Urinary bladder (tissue), 4 donors: ENCODE measurements at places on chromosomes 7 and 10. TPM values are rescaled to one million over a fixed set of nuclear protein-coding genes. Genes with fewer than 3 reads are reported as not detected.

ACTR3C gene
- total RNA-seq: 6.5 TPM

GRCh38 chr7:21365866-21366624 lies 61.8 kb upstream of the SP4 start:
- DNase-seq: peak; percentile 15

DNA sequence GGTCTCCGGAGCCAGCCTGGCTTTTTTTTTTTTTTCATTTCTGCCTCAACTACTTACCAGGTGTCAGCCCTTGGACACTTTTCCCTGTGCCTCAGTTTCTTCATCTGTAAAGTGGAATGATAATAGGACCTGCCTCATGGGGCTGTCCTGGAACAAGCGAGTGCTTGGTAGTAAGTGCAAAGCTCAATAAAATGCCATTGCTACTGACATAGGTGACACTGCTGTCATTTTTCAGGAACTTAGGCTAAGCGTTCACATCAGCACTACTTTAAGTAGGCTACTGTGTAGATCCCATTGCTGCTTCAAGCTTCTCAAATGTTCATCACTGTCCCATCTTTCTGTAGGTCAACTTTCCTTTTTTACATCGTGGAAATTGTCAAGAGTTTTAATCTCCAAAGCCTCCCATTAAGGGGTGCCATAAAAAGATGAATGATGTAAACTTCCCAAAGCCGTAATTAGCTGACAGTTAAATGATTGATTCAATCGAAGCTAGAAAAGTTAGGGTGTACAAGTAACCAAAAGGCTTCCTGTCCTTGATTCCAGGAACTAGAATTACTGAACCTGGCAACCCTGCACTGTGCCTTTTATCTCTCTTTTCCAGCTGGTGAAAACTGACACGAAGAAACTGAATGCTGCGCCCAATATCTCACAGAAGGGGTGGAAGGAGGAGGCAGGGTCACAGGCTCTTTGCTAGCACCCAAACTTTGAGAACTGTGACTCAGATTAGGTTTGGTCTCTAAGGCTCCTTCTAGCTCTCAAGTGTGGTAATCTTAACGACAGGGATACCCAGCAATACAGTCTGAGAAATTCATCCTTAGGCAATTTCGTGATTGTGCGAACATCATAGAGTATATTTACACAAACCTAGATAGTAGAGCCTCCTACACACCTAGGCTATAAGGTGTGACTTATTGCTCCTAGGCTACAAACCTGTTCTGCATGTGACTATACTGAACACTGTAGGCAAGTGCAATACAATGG lies 861 bp upstream of the USP6NL start:
- no peak for DNase-seq

GRCh38 chr7:50261593-50261992 lies 42.9 kb upstream of the IKZF1 start:
- DNase-seq: no peak

DNA sequence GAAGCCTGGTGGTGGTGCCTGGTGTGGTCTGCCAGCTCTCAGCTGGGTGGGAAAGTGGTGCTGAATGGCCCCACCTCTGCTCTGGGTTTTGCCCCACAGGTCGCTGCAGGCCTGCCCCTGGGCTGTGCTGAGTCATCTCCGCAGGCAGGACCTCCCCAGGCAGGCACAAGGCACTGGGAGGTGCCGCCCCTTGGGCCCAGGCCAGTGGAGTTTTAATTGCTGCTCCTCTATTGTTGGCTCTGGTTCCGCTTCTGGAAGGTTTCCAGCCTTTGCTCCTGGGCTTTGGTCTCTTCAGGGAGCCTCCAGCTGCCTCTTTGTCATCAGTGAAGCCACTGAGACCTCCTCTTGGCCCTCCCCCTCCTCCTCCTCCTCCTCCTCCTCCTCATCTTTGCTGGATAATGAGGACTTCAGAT lies 180.3 kb upstream of the GRB10 start:
- no peak for DNase-seq

- no peak for DNase-seq
These were observed 3.5 kb upstream of the EPHA1 start for GRCh38 chr7:143411976-143412708.
